Amniotic stem cell (primary cell): ENCODE measurements at places on chromosomes 7 and 10.

GRCh38 chr10:100222529-100222928, 6.9 kb downstream of the CHUK start:
- DNase-seq, result no peak

- no peak for DNase-seq
These were observed 73.7 kb upstream of the CAMK2B start for GRCh38 chr7:44398953-44399574.

- no peak for DNase-seq
These were observed 270.0 kb upstream of the PLXDC2 start for GRCh38 chr10:19546224-19546623.

DNA sequence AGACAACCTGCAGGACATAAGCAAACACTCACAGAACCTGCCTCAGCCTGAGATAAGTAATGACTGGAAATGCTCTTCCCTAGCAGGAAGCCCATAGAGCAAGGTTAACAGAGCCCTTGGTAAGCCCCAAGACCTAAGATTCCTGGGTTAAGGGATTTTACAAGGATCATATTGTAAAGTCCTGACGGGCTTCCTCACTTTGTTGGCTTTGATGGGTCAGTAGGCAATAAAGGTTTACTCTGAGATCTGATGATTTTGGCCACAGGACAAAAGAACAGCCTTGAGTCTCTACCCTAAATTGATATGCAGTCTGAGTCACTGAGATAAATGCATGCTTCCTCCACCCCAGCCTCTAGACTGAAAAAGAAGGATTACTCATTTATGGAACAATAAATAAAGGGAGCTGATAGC, 270.8 kb downstream of the HTR7 start:
- no peak for DNase-seq

DNA sequence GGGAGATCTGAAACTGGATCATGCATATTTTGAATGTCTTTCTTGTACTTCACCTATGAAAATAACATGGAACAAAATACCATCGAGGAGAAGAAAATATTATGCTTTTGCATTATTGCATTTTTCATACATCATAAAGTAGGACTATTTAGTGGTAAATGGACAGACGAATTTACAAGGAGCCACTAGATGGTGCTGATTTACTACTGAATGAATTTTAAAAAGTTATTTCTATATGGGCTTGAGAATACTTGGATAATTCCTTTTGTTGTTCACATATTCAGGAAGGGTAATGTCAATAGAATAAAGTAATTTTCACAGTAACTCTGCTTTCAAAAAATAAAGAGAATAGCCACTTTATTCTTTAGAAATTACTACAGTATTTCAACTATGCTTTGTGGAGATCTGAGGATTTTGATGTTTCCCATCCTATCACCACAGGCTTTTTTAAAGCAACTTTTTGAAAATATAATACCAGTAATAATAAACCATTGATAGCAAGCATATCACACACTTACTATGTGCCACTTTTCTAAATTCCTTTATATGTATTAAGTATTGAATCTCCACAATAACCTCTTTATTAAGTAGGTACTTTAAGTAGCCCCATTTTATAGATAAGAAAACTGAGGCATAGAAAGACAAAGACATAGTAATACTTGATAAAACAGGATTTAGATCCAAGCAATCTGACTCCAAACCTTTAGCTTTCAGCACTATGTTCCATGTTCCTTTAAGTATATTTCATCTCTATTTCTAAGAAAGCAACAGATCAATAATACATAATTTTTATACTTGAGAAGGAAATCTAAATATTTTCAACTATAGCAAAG, 38.6 kb downstream of the NEBL start:
- no peak for DNase-seq

- no peak for DNase-seq
These were observed 218.3 kb upstream of the AKR1E2 start for GRCh38 chr10:4607681-4608080.

DNA sequence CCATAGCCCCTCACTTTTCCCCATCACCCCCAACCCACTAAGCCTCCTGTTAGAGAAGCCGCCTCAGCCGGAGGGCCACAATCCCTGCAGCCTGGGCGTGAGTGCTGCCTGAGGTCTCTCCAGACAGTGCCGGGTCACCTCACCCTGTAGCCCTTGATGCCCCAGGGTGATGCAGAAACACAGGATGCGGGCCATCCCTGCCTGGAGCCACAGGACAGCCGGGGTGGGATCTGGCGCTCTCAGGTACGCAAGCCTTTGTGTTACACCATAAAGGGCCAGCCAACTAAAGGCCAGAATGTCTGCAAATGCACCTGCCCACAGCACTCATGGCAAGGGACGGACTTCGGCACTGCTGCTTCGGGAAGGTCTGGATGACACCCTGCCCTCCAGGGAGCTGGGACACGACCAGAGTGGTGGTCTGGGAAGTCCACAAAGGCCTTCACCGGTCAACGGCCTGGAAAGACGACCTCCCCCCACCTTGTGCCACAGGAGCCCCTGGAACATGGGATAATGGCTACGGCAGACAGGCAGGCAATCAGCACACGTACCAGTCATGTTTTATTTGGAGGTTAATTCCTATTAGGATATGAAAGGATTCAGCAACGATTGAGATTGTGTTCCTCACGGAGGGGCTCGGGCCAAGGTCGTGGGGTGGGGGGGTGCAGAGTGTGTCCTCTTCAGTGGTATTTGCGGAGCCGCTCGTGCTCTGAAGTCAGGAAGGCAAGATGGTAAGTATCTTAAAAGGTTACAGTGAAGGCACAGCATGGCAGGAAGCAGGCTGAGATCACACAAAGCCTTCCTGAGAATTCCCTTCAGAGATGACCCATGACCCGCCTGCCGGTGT, 8.1 kb downstream of the ATP5MF start:
- DNase-seq, result no peak

DNA sequence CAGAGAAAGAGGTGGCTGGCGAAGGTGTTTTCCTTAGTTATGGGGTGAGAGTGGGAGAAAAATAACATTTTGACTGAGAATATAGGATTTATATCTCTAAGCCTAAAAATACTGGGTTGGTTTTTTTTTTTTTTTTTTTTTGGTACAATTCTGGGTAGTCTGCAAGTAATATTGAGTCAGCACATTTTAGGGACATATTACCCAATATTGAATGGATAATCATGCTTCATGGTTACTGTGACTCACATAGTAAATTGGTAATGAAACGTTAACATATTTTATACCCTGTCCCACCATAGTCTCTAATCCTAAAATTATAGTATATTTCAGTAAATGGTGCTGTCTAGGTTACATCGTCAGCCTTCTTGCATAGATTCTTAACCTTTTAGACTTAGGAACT, 91.4 kb downstream of the TPST1 start:
- no peak for DNase-seq

- DNase-seq, result no peak
These were observed 59.4 kb downstream of the CUZD1 start for GRCh38 chr10:122786269-122786668.

DNA sequence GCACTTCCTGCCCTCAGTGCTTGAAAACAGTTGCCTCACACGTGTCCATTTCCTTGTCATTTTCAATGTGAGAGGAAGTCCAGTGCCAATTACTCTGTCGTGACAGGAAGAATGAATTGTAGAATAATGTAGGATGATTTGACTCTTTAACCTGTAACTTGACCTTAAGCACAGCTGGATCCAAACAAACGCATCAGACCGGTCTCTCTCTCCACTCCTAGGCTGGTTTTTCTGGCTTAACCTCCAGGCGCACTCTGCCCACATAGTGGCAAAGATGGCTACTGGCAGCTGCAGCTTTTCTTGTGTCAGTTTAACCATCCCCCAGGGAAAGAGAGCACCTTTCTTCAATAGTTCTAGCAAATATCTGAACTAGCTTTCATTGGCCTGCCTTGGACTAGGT, 29.4 kb upstream of the PNLIPRP3 start:
- no peak for DNase-seq

- DNase-seq, result no peak
These were observed 142.7 kb downstream of the ELFN1 start for GRCh38 chr7:1812509-1813393.
